ENCODE measurements at places on chromosomes 4 and X.

DNA sequence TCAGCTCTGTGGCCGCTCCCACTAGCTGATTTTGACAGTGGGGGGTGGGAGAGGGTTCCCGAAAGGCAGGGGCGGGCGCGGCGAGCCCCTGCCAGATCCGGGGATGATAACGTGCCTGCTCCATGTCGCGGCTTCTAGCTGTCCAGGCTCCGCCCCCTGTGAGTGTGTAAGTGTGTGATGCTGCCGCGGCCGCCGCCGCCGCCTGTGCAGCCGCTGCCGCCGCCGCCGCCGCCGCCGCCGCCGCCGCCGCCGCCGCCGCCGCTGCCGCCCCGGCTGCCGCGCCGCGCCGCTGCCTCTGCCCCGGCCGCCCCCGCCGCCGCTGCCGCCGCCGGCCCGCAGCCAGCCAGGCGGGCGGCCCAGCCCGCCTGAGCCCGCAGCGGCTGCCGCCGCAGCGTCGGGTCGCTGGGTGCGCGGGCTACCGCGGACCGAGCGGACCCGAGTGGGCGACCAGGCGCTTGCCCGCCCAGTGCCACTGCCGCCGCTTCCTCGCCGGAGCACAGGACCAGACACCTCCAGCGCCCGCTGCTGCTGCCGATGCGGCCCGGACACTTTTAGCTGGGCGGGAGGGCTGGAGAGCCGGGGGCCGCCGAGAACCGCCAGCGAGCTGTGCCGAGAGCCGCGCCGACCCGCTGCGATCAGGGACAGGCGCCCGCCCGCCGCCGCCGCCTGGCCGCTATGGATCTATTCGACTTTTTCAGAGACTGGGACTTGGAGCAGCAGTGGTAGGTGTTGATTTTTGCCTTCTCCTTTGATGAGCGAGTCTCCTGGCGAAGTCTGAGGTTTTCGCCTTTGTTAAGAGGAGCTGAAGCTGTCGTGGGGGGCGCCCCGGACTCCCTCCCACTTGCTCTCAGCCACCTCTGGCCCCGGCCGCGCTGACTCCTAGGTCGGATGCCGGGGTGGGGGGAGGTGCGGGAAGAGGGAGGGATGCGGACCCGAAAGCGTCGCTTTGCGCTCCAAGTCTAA lies at the start of gene AFF2:
AFF2 (plus strand) TSS at position 195 of the 963 bp plus-strand sequence; CDS start at position 676, 481 bp downstream.
- DNase-seq, result peak; percentile 60

DNA sequence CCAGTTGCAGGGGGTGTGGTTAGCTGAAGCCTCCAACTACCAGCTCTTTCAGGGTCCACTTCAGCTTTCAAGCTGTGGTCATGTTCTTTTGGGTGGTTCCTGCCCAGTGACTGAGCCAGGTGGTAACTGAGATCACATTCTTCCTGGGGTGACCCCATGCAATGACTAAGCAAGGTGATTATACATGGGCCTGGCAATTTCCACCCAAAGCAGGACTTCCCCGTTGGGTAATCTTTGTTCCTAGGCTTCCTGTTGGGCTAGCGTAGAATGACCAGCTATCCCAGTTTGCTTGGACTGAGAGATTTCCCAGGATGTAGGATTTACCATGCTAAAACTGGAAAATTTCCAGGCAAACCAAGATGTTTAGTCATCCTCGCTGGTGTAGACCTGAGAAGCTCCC lies 18.4 kb upstream of the MAGEB17 start:
- DNase-seq, result no peak

DNA sequence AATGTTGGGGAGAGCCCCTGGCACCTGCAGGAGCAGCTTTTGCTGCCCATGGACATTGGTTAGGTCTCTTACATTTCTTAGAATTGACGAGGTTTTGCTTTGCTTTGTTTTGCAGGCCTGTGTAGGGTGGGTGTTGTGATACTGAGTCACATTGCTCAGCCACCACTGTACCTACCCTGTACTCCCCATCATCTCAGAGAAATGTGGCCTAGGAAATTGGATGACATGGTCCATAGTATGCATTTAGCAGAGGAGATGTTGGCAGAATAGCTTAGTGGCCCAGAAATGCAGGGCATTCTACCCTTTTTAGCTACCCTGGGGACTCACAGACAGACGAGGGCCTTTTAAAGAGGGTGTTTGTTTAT lies 43.7 kb downstream of the IL21 start:
- no peak for DNase-seq

DNA sequence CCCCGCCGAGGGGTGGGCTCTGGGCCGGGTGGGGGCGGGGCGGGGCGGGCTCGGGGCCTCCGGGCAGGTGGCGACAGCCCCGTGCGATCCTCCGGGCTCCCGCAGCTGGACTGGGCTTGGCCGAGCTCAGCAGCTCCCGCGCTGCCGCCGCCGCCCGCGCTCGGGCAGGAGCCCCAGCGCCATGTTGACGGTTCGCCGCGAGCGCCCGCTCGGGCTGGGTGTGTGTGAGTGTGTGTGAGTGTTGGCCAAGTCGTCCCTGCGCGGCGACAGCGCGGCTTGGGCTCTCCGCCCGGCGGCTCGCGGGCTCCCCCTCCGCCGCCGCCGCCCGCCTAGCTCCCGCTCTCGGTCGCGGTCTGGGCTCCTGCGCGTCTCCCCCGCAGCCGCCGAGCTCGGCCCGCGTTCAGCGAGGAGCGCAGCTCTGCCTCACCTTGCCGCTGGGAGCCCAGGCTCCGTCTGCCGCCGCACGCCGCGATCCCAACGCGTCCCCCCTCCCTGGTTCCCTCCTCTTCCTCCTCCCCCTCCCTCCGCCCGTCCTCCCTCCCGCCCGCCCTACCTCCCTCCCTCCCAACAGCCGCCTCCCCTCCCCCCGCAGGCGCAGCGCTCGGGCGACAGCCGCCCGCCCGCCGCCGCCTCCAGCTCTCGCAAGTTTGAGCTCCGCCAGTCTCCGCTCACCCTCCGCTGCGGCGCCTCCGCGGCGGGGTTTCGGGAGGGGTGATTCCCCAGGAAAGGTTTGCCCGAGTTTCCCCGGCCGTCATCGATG lies at the start of gene BCOR:
BCOR (minus strand) TSS at position 455 of the 760 bp plus-strand sequence. CDS start 20,029 bp downstream, outside the sequence.
- DNase-seq, result peak; percentile 81

GRCh38 chr4:139484783-139485311 lies 30.9 kb downstream of the RAB33B start:
- no peak for DNase-seq

DNA sequence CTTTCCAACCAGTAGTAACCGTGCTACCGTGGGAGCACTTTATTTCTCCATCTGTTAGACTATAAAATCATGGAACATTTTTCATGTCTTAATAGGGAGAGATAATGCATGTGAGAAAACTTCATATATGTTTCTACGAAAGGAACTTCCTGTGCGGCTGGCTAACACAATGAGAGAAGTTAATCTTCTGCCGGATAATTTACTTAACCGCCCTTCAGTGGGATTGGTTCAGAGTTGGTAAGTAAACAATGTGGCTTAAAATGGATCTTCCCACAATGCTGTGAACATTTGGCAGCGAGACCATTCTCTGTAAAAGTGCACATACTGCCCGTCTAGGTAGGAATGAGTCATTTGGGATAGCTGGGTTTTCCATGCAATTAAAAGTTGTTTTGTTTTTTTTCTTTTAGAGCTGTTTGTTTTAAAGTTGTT lies 29.6 kb downstream of the PDK3 start:
- no peak for DNase-seq

GRCh38 chrX:48938721-48939425 lies 18.5 kb downstream of the OTUD5 start:
- peak; percentile 93 for DNase-seq

- DNase-seq, result no peak
These were observed 18.3 kb downstream of the SPON2 start for GRCh38 chr4:1154126-1154522.

- no peak for DNase-seq
These were observed 333 bp downstream of the BOD1L1 start for GRCh38 chr4:13627178-13627605.

GRCh38 chrX:88284844-88285243 lies 462.2 kb upstream of the CPXCR1 start:
- no peak for DNase-seq

DNA sequence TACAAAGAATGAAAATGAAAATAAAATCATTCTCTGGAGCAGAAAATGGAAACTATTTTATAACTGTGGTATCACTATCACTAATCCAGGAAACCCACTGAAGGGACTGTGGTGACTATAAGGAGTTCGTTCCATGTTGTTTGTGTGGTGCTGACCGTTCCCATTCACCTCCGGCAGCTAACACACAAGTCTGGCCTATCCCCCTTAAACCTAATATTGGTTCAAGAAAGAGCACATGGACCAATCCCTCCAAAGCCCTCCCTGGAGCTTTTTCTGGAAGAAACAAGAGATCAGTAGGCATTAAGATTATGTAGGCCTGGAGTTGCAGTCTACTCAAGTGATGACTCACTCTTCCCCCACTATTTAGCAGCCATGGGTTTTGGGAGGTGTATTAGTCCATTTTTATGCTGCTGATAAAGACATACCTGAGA lies 25.9 kb upstream of the FAM241A start:
- no peak for DNase-seq

DNA sequence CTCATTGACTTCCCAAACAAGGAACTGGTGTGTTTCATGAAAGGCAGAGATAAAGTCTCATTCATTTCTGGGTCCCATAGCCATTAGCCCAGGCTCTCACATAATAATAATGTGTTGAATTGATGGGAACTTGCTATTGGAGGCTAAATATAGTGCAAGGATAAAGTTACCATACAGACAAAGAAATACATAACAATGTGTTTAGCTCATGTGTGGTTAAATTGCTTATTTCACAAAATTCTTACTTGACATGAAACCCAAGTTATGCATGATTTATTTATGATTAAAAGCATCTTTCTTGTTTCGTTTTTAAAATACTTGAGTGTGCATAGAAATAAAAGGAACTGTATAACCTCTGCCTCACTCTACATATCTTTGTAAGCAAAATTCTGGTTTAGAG lies 37.3 kb upstream of the LPAR4 start:
- DNase-seq, result no peak

DNA sequence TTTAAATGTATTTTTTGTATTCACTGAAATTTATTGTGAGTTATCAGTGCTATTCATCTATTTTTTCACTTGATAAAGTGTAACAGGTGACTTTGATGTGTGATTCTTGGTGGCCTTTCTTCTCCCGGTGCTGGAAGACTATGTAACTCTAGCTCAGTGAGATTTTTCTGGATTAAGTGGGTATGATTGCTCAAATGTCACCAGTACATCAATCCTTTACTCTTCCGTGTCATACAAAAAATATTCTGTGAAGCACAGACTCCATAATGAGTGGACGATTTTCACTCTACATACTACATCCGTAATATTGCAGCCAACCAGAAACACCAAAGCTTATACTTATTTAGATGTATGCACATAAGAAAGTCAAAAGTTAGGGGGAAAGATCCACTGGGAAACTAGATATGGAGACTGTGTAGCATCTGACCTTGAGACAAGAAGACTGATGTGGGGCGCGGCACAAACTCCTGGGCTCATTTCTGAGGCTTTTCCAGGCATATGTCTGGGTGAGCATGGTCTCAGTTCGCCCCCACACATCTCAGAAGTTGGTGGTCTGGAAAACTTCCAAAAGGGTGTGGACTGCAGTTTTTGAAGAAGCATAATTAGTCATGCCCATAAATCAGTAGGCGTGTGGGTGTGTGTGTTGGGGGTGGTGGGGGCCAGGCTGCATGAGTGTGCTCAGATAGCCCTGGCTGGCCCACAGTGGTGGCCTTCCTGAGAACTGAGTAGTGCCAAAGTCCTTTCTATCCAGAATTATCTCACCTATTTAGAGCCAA lies 53.9 kb upstream of the TENM3 start:
- no peak for DNase-seq

DNA sequence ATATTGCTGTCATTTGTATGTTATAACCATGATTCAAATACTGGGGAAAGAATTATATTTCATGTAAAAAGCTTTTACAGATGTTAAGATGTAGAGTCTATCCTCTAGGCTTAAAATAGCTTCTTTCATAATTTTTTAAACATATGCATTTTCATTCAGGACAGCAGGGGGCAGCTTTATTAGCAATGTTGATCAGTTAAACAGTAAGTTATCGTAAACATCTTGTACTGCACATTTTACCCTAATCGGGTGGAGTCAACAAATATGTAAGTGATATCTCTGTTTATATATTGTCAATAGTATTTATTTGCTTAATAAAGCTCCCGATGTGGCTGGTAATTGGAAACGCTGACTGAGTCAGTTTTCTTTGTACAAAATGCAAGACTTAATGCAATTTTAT lies 142.5 kb upstream of the MED14 start:
- no peak for DNase-seq

DNA sequence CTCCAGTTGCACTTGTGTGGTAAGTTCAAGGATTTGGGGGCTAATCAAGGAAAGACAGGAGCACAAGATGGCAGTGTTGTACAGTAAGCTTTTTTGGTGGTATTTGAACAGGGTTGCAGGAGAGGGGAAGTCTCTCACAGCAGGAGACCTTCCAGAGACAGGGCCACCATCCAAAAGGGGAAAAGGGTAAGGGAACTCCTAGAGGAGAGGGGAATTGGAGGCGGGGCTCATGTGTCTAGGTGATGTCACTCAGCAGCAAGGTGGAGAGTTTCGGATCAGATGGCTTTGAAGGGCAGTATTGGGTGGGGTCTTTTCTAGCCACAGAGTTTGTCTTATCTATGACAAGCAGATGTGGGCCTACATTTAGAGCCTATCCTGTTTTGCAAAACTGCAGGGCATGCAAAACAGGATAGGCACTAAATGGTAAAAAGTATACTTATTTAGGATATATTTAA lies 13.4 kb upstream of the RNF175 start:
- no peak for DNase-seq

DNA sequence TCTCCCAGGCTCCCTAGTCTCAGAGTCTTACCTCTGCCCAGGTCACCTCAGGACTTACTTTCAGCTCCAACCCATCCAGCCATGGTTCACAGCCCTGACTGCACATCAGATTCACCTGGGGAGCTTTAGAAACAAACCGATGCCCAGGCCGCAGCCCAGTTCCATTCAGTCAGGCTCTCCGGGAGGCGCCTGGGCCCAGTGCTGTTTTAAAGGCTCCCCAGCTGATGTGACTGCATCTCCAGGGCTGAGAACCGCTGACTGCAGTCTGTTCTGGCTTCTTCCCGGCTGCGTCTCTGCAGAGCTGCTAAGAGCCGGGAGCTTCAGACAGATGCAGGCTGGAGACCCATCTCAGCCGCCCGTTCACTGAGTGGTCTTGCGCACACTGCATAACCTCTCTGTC lies 44.4 kb upstream of the LGI2 start:
- no peak for DNase-seq

GRCh38 chr4:151626751-151627150 lies 134.1 kb downstream of the GATB start:
- DNase-seq, result no peak

GRCh38 chr4:3301450-3302172 lies 8.8 kb downstream of the RGS12 start:
- no peak for DNase-seq
